ENCODE measurements at places on chromosomes 6 and 20. TPM values are rescaled to one million over a fixed set of nuclear protein-coding genes. Genes with fewer than 3 reads are reported as not detected.
A peak's percentile ranks its signal among the peaks of the same experiment; 100 is the strongest.

DNA sequence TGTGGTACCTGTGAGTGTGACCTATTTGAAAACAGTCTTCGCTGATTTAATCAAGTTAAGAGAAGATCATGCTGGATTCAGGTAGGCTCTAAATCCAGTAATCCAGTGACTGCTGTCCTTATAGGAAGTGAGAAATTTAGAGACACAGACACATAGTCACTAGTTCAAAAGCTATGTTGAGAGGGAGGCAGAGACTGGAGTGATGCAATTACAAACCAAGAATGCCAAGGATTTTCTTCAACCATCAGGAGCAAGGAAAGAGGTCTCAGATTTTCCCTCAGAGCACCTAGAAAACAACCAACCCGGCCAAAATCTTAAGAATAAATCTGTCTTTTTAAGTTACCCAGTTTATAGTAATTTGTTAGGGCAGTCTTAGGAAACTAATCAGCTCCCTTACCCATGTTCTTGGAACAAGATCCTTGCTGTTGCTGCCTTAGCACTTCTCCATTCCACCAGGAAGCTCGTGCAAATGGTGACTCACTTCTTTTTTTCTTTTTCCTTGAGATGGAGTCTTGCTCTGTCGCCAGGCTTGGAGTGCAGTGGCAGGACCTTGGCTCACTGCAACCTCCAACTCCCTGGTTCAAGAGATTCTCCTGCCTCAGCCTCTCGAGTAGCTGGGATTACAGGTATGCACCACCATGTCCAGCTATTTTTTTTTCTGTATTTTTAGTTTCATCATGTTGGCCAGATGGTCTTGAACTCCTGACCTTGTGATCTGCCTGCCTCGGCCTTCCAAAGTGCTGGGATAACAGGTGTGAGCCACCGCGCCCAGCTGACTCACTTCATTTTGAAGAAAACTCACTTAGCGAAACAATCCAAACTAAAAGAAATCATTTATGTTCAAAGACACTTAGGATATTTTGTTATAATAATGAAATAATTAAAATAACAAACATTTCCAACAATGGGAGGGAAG lies 34.4 kb upstream of the ZNF184 start:
- DNase-seq: no peak
- H3K27ac ChIP-seq: no peak overlapping the region
- H3K4me3 ChIP-seq: no peak overlapping the region

GRCh38 chr6:66771626-66772025 lies 1064.6 kb upstream of the EYS start:
- no peaks in the 10 kb centered on the region for H3K36me3 ChIP-seq
- H3K4me3 ChIP-seq: no peak overlapping the region
- H3K27me3 ChIP-seq: no peaks in the 10 kb centered on the region
- DNase-seq: no peak

The KPNA5 gene
- total RNA-seq: 16.3 TPM

- no peak for DNase-seq
- H3K4me3 ChIP-seq: peak overlapping the region; percentile 99
- no peaks in the 10 kb centered on the region for H3K27me3 ChIP-seq
Measured at GRCh38 chr6:43634702-43635303, 837 bp upstream of the MAD2L1BP start.

DNA sequence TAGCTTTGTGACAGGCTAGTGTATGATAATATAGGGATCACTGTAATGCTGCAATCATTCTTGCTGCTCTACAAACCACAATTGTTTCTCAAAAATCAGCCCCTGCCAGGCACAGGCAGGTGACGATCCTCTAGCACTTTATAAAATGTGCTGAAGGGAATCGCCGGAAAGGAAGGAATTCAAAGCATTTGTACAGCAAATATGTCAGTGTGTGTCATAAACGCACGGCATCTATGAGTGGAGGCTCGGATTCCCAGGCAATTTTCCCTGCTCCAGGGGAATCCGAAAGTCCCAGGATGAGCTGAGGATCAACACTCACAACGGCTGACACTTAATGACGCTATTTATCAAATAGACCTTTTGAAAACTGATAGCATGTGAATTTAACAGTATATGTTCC lies 1.4 kb downstream of the PHACTR1 start:
- no peaks in the 10 kb centered on the region for H3K27me3 ChIP-seq
- peaks cover 25% of the 10 kb centered on the region for H3K4me1 ChIP-seq
- H3K36me3 ChIP-seq: no peaks in the 10 kb centered on the region
- H3K27ac ChIP-seq: no peak overlapping the region
- DNase-seq: no peak
- H3K4me3 ChIP-seq: no peak overlapping the region

DNA sequence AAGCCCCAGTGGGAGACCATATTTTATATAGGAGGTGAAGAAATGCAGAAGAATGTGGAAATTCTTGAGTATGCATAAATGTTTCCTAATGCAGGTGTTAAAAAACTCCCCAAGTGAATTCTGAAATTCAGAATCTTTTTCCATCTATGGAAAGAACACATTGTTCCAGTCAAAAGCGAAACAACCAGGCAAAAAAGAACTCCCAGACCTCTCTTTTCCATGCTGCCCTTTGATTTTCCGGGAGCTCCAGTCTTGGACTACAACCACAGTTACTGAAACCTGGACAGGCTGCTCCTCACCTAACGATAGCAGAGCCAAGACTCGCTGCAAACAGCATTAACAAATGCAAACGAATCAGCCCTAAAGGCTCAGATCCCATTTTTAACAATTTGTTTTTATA lies 108.7 kb upstream of the CNKSR3 start:
- DNase-seq: no peak
- peaks cover 6% of the 10 kb centered on the region for H3K4me1 ChIP-seq
- no peak overlapping the region for H3K27ac ChIP-seq
- H3K4me3 ChIP-seq: no peak overlapping the region
- no peaks in the 10 kb centered on the region for H3K27me3 ChIP-seq
- H3K36me3 ChIP-seq: no peaks in the 10 kb centered on the region

- H3K27me3 ChIP-seq: no peaks in the 10 kb centered on the region
- 0 out of 2 replicates have a peak, but pooled peaks cover 3% of the 10 kb centered on the region for H3K4me1 ChIP-seq
- no peak overlapping the region for H3K27ac ChIP-seq
- DNase-seq: peak; percentile 6
Measured at GRCh38 chr6:152170702-152171667, 363.5 kb downstream of the ESR1 start.

The MYB gene
- 10.4 TPM for total RNA-seq

The GPSM3 gene
- total RNA-seq: 4.7 TPM

- no peak overlapping the region for H3K27ac ChIP-seq
- H3K36me3 ChIP-seq: no peaks in the 10 kb centered on the region
- DNase-seq: no peak
Measured at GRCh38 chr20:10632721-10633509, 40.9 kb downstream of the JAG1 start.

DNA sequence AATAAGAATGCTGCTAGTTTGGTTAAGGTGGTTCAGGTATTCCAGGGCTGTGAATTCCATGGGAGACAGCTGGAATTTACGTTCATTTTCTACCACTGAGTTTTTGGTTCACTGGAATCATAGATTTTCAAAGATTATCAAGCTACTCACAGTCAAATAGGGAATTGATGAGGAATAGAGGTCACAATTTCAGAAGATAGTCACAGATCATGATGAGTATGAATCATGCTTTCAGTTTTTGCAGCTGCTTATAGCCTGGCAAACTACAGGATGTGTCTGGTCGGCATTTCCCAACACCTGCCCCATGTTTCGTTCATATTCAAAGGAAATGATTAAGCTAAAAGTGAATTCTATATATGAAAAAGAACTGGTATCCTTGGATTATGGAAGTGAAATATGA lies 58.7 kb downstream of the BCKDHB start:
- no peak for DNase-seq
- no peak overlapping the region for H3K27ac ChIP-seq
- no peaks in the 10 kb centered on the region for H3K27me3 ChIP-seq
- no peak overlapping the region for H3K4me3 ChIP-seq

- H3K36me3 ChIP-seq: no peaks in the 10 kb centered on the region
- H3K27ac ChIP-seq: no peak overlapping the region
- 0 out of 2 replicates have a peak, but pooled peaks cover 3% of the 10 kb centered on the region for H3K4me1 ChIP-seq
Measured at GRCh38 chr6:72425003-72425681, 196.7 kb upstream of the KCNQ5 start.
